ENCODE measurements at places on chromosomes 13 and 19.

- no peak for DNase-seq
Measured at GRCh38 chr13:113547238-113547971, 37.1 kb upstream of the TFDP1 start.

DNA sequence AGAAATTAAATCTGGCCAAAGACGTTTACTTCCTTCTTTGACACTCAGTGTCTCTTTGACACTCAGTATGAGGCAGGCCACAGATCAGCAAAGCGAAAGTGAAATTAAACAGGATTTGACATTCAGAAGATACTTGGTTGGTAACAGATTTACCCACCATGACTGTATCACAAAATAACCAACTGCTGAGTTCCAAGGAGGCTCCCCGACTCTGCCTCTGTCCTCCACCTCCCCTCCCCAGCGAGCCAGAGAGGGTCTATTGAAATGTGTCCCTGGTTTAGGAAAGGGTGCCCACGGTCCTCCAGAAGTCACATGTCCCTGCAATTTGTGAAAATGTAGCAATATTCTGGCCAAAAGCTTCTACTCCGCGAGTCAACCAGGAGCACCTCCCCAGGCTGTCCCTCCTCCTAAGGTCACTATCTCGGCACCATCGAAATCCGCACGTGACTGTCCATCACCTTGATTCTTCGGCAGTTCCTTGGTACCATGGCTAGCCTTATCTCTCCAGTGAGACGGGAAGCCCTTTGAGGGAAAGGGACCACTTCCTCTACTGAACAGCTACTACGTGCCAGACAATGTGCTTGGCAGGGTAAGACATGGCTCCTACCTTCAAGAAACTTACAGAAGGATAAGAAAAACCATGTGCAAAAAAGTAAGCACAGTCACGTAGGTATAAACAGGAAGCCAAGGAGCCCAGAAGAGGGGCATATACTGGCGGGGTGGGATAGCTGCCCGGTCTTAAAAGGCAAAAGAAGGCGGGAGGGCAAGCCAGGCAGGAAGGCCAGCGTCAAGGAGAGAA, 1.5 kb downstream of the N4BP2L1 start:
- peak; percentile 75 for DNase-seq

DNA sequence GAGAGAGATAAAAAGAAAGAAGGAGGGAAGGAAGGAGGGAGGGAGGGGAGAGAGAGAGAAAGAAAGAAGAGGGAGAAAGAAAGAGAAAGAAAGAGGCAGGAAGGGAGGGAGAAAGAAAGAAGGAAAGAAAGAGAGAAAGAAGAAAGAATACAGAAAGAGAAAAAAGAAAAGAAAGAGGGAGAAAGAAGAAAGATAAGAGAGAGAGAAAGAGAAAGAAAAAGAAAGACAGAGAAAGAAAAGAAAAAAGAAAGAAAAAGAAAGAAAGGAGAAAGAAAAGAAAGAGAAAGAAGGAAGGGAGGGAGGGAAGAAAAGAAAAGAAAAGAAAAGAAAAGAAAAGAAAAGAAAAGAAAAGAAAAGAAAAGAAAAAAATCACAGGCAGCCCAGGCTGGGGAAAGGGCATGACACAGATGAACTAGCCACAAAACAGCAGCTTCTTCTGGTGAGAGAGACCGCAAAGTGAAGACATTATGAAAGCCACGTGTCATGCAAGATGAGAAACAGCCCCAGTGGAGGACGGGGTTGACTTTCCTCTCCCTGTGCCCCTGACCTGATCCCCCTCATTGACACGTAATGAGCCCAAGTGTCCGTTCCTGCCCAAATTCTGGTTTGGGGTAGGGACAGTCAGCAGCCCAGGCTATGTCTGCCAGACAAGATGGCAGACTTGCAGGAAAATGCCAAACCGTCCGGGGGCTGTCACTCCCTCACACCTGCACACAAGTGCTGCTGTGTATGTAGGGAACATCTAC, 102.1 kb downstream of the INSR start:
- DNase-seq, result no peak

DNA sequence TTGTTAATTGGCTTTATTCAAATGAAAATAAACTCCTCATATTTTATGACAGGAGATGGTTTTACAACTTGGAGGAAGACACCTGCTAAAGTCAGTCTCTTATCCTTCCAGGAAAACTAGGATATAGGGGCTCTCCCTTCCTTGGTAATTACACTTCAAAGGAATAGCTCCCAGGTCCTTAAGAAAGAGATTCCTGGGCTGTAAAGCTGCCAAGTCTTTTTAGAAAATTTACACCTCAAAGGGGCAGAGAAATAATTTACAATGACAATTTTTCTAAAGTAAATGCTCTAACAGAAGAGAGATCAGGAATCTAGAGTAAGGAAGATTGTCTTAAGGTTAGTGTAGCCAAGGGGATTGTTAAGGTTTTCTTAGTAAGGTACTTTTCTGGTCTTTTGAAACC, 1359.0 kb downstream of the OLFM4 start:
- DNase-seq, result no peak

DNA sequence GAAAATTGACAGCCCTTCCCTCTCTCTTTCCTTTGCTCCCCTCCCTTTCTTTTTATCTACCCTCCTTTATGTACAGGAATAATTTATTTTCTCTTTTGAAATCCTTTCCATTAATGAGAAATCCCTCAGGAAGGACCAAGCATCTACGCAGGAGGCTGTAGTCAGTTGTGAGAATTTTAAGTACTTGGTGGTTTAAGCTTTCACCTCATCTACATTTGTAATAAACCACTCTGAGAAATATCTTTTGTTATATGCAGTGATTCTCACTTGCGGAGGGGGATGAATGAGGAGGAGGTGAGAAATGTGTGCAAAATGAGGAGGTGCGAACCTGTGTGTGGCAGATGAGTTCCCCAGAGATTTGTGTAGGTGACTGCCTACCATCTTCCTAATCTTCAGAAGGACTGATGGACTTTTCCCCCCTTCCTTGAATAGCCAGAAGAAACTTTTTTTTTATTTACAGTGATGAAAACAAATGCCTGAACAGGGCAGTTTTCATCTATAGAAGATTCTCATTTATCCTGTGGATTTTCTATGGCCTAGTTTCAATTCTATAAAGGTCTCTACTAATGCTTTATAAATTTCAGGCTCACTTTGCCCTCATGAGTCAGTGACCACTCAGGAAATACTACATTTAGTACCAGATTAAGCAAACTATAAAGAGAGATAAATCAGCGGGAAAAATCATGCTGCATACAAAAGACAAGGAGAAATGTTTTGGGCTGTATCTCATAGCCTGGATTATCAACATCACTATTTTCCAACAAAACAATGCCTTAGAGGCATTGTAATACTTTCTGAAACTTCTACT, 118.3 kb downstream of the LHFPL6 start:
- DNase-seq, result no peak

DNA sequence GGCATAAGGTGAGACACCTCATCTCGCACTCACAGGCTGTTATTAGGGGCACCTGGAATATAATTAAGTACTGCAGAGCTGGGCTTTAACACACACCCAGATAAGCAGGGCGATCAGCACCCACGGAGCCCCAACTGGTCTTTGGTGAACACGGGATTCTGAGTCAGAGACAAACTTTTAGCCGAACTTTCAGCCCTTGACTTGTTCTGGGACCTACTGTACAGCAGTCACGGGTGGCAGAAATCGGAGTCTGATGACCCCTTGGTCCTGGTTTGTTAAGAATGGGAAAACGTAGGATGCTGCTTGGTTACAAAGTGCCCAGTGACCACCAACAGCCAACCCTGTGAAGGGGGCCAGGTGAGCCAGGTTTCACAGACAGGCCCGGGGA, 9.0 kb downstream of the SH3GL1 start:
- DNase-seq, result peak; percentile 94

- no peak for DNase-seq
Measured at GRCh38 chr13:67763384-67763783, 533.2 kb upstream of the PCDH9 start.

- DNase-seq, result no peak
Measured at GRCh38 chr13:43894438-43894837, 14.7 kb downstream of the LACC1 start.

DNA sequence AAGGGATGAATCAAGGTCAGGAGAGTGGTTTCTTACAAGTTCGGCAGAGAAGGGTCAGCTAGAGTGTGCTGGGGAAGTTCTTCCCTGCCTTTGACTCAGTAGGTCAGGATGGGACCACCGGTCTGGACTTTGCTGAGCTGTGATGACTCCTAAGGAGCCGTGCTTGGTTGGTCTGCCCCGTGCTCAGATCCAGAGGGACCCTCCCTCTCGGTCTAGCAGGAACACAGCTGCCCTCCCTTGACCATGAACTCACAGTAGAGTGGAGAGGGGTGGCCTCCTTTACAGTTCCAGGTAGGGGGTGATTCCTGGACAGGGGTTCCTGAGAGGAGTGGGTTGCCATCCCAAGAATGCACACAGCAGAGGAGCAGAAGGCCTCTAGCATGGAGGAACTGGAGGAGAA, 4.3 kb downstream of the RPS19 start:
- DNase-seq, result no peak

GRCh38 chr13:67619351-67619994, 389.3 kb upstream of the PCDH9 start:
- DNase-seq, result no peak

- peak; percentile 26 for DNase-seq
Measured at GRCh38 chr13:114032126-114032799, 58.4 kb upstream of the C13orf46 start.

- DNase-seq, result no peak
Measured at GRCh38 chr19:41937525-41938468, 9.5 kb upstream of the ERFL start.

DNA sequence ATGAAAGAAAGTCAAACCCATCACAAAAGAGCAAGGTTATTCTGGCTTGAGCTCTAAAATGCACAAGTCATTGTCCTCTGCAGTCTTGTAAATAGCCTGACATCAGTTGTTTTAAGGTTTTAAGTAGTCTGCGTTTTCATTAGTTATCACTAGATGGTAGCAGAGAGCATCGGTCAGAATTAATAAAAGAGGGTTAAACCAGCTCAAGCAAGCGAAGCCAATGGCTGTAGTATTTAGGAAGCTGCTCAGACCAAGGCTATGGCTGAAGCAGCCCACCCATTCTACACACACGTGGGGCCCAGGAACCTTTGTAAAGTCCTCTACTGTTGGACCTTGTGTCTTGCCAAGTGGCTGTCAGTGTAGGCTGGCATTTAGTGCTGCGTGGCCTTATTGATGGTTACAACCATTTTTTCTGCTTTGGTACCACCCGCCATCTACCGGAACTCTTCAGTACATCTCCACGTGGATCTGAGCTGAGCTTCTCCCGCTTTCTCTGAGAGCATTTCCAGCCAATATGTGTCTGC, 13.3 kb upstream of the ZNF57 start:
- no peak for DNase-seq

- DNase-seq, result no peak
Measured at GRCh38 chr13:110125157-110125556, 181.8 kb downstream of the COL4A1 start.

DNA sequence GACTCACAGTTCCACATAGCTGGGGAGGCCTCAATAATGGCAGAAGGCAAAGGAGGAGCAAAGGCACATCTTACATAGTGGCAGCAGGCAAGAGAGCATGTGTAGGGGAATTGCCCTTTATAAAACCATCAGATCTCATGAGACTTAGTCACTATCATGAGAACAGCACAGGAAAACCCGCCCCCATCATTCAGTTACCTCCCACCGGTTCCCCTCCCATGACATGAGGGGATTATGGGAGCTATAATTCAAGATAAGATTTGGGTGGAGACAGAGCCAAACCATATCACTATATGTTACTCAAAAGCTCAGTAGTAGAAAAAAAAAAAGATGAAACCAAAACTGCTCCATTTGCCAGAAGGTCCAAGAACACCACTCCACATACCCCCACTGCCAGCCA, 58.5 kb downstream of the DNAJC15 start:
- no peak for DNase-seq

DNA sequence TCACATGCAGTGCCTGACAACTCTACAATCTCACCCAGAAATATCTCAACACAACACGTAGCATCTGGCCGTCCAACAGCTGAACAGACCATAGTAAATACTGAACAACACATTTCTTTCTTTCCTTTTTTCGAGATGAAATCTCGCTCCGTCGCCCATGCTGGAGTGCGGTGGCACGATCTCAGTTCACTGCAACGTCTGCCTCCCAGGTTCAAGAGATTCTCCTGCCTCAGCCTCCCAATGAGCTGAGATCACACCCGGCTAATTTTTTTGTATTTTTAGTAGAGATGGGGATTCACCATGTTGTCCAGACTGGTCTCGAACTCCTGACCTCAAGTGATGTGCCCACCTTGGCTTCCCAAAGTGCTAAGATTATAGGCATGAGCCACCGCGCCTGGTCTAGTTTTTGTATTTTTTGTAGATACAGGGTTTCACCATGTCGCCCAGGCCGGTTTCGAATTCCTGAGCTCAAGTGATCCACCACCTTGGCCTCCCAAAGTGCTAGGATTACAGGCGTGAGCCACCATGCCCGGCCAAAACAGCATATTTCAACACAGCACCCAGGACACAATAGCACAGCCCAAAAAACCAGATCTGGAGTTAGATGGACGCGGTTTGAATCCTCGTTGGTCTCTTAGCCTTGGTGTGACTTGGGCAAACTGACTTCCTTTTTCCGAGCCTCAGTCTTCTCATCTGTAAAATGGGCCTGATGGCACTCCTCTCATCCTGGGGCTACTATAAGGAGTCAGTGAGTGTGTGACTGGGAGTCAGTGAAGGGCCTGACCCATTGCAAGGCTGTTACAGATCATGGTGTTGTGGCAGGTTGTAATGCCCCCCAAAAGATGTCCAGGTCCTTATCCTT, 22.6 kb downstream of the CYP2A6 start:
- no peak for DNase-seq

- DNase-seq, result no peak
Measured at GRCh38 chr13:97366172-97366688, 67.7 kb upstream of the RAP2A start.

DNA sequence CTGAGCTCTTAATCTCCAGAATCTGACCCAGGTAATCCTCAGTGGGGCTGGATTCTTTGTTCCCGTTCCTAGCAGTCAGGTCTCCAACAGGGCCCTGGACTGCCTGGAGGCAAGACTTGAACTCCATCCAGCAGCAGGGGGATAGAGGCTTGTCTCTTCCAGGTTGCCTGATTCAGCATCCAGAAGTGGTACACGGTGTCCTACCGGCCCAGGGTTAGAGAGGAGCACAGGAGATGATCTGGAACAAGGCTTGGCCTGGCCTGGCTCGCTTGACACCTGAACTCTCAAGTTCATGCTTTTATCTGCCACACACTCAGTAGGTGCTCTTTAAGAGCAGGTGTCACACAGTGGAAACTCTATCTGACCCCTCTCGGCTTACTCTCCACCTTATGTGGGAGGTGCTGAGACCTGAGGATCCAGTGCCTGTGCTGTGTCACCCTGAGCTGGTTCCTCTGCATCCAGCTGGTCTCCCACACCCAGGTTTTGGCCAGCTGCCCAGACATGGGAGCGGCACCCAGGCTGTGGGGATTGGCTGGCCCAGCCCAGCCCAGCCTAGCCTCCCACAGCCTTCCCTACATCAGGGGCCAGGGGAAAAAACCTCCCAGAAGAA, at the start of gene CYP4F3:
CYP4F3 (plus strand) TSS at position 604 of the 610 bp plus-strand sequence. CDS start 519 bp downstream, outside the sequence.
- peak; percentile 93 for DNase-seq

- DNase-seq, result peak; percentile 99
Measured at GRCh38 chr19:48558018-48558684, 6.2 kb downstream of the SULT2B1 start.

GRCh38 chr19:16325161-16325527, 518 bp downstream of the KLF2 start:
- DNase-seq, result no peak
